ENCODE measurements at places on chromosomes 3 and 15.
A peak's percentile ranks its signal among the peaks of the same experiment; 100 is the strongest.

- DNase-seq, result no peak
Observed at GRCh38 chr3:36696799-36697198, 67.6 kb downstream of the DCLK3 start.

GRCh38 chr3:15801298-15801697 is 3.5 kb upstream of the ANKRD28 start:
- DNase-seq, result no peak

- DNase-seq, result no peak
Observed at GRCh38 chr3:79886204-79886603, 118.4 kb upstream of the ROBO1 start.

DNA sequence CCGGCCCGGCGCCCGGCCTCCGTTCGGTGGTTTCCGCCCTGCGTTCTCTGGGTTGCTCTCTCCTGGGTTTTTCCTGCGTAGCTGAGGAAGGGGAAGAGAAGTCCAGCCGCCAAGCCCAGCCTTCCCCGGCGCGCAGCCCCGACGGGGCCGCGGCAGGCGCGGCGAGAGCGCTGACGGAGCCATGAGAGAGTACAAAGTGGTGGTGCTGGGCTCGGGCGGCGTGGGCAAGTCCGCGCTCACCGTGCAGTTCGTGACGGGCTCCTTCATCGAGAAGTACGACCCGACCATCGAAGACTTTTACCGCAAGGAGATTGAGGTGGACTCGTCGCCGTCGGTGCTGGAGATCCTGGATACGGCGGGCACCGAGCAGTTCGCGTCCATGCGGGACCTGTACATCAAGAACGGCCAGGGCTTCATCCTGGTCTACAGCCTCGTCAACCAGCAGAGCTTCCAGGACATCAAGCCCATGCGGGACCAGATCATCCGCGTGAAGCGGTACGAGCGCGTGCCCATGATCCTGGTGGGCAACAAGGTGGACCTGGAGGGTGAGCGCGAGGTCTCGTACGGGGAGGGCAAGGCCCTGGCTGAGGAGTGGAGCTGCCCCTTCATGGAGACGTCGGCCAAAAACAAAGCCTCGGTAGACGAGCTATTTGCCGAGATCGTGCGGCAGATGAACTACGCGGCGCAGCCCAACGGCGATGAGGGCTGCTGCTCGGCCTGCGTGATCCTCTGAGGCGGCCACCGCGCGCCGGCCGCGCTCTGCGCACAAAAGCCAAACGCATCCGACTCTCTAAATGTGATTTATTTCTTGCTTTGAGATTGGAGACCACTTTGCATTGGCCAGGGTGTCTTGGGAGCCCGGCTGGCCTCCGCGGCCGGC is 727 bp downstream of the RAP2B start:
- peak; percentile 64 for DNase-seq

DNA sequence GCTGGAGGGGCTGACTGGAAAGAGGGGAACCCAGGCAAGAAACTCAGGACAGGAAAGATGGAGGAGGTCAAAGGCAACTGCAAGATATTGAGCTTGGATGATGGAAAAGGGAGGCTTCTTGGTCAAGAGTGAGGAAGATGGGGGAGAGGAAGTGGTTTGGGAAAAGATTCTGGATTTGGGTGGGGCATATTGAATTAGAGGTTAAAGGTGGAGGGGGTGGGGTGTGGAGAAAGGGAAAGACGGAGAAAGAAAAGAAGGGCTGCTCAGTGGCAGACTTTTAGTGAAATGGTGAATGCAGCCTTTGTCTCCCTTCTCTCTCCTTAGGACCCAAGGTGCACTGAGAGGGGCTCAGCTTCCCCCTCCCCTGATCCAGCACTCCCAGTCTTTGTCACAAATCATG is 655 bp upstream of the FAM3D start:
- no peak for DNase-seq

DNA sequence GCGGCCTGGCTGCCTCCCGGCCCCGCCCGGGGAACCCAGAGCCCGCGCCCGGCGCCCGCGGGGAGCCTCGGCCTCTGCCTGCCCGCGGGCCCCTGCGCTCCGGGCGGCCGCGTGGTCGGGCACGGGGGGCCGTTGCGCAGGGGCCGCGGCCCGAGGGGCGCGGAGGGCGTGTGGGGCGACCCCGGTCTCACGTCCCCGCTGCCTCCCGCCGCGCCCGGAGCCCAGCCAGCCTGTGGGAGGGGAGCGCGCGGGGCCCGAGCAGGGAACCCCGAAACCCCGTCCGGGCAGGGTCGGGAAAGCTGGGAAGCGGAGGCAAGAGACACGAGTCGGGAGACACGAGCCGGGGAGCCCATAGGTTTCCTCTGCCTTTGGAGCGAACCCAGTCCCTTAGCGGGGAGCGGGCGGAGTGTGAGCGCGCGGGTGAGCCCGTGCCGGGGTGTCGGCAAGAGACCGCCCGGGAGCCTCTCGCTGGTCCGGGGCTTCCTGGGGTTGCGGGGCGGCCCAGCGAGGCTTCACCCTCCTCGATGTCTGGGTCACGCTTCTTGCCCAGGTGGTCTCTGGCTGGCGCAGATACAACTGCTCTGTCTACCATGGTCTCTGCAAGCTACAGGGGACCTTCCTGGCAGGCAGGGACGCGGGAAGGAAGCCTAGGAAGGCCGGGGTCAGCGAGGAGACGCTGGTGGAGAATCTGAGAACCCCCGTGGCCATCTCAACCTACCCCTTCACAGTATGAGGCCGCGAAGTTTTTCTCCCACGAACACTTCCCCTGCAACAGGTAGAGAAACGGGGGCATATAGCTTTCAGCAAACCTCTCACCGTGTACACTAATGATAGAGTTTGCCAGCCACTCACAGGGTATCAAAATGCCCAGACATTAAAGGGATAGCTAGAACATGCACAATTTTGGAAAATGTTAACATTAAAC is 586 bp downstream of the LRRK1 start:
- DNase-seq, result peak; percentile 38

GRCh38 chr3:112459750-112460149 is 39.5 kb downstream of the BTLA start:
- no peak for DNase-seq

GRCh38 chr3:74287557-74287956 is 326.9 kb downstream of the CNTN3 start:
- no peak for DNase-seq

- DNase-seq, result peak; percentile 27
Observed at GRCh38 chr3:151379083-151379734, 5.3 kb downstream of the P2RY12 start.

- no peak for DNase-seq
Observed at GRCh38 chr15:39931615-39932014, 2.3 kb upstream of the EIF2AK4 start.

DNA sequence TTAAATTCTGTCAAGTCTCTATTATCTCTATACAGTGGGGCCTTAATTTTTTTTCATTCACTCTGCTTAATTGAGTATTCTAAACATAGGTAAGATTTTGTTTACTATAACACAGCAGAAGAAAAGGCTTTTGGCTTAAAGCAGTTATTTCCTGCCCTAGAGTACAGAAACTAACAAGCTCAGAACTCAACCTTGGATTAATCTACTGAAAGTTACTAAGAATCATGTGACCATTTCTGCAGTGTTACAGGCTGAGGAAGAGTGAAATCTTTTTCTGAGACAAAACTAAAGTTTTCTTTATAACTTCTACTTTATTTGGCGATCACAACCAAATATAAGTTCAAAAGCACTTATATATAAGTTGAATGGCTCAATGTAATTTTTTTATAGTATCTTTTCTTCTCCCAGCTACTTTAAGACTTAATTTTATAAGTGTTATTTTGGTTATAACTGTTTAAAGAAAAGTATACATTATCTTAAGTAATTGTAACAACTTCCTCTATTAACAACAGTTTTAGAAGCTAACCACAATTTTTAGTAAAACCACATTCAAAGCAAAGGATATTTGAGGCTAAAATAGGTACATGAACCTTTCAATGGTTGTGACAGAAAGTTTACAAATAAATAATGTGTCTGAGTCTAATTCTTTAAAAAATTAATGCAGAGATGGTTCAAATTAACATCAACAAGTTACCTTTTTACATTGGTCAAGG is 240.6 kb upstream of the NAALADL2 start:
- no peak for DNase-seq

GRCh38 chr3:25573386-25574171 is 91.1 kb downstream of the TOP2B start:
- no peak for DNase-seq

- no peak for DNase-seq
Observed at GRCh38 chr3:157868946-157869345, 237.3 kb downstream of the SHOX2 start.

GRCh38 chr15:90840954-90841353 is 27.4 kb upstream of the FURIN start:
- no peak for DNase-seq

DNA sequence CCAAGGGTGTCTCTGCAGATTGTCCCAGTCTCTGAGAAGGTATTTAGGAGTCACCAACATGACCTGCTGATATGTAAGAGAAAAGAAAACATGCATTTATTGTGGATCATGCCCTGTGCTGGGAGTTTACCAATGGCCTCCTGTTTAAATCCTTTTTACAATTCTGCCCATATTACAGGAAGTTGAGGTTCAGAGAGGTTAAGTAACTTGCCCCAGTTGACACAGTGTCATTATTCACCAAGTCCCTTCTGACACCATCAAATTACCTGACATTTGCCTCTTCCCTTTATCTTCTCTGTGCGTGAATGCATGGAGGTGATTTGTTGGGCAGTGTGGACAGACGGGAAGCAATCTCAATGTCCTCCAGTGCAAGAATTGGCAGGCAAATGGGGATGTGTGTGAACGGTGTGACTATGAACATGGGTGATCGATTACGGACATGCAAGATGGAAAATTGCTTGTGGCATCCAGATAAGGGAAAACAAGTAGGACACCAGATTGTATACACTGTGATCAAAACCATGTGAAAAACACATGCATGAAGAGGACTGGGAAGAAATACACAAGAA is 27.3 kb downstream of the ZNF710 start:
- DNase-seq, result no peak

- DNase-seq, result no peak
Observed at GRCh38 chr3:19074257-19074900, 73.9 kb upstream of the KCNH8 start.

GRCh38 chr3:48560648-48561018 is 2.9 kb downstream of the UCN2 start:
- DNase-seq, result no peak

DNA sequence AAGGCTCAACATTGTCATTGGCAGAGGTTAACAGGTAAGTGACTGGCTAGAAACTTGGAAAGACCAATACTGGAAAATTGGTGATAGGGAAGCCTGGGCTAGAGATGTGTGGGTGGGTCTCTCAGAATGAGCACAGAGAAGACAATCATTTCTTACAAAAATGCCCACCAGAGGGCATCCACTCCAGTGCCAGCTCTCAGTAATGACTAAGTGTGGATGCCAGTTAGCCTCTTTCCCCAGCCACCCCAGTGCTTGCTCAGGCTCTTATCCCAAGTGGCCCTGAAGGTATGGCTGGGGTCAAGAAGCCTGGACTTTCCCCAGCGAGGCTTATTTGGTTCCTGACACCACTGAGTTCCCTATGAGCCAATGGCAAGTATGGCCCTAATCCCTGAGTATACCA is 115.9 kb upstream of the ST8SIA2 start:
- DNase-seq, result peak; percentile 35

GRCh38 chr3:20245781-20246180 is 59.8 kb upstream of the SGO1 start:
- no peak for DNase-seq

DNA sequence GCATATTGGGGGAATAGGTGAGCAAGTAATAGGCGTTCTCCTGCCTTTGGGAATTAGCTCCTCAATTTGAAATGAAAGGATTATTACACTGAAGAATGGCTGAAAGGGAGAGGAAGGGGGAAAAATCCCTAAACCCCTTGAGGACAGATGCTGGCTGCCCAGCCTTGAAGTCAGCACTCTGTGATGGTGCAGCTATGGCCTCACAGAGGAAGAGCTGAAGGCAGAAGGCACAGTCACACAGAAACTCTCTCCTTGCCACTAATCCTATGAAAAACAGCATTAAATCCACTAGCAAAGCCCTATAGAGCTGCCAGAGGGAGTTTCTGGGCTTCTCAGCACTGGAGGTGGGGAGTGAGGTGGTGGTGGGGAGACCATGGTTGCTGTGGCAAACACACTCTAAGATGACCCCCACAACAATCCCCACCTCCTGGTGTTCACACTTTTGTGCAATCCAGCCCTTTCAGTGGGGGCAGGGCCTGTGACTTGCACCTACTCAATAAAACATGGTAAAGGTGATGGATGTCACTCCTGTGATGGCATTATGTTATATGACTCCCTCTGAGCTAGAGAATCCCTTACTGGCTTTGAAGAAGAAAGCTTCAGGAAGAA is 101.2 kb downstream of the RFTN1 start:
- no peak for DNase-seq

- no peak for DNase-seq
Observed at GRCh38 chr15:85588677-85589076, 206.0 kb downstream of the KLHL25 start.

- DNase-seq, result peak; percentile 70
Observed at GRCh38 chr3:71723452-71724170, 1.6 kb downstream of the EIF4E3 start.

- no peak for DNase-seq
Observed at GRCh38 chr15:58440158-58440910, 8.5 kb downstream of the LIPC start.

- no peak for DNase-seq
Observed at GRCh38 chr3:123084738-123085237, 18.0 kb downstream of the PDIA5 start.

- peak; percentile 17 for DNase-seq
Observed at GRCh38 chr15:41336549-41336948, 3.9 kb downstream of the NUSAP1 start.

GRCh38 chr3:45546716-45547701 is 47.5 kb upstream of the LIMD1 start:
- peak; percentile 75 for DNase-seq

DNA sequence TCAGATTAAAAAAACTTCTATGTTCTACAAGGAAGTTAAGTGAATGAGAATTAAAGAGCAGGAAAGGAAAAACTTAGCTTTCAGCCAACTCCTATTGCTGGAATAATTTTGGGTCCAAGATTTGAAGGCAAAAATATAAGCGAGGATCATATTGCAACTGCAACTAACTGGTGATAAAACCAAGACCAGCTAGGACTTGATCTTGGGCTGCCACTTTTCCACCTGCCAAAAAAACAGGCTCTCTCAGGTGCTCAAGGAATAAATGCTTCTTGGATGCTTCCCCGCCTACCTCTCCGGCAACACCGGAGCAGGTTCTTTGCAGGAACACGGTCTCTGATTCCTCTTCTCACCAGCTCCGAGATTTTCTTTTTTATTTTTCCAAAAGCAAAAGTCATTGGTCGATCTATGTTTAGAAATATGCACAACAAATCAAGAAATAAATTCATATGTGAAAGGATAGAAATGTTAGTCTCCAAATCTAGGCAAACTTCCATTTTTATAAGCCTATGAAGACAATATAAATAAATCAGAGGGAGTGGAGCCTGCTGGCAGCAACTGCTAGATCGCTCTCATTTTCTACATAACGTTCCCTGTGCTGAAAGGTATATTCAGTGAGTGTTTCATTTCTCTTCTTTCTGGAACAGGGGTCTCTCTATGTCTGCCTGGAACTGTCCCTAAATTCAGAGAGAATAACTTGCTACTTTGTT is 241.9 kb downstream of the NTRK3 start:
- DNase-seq, result no peak

DNA sequence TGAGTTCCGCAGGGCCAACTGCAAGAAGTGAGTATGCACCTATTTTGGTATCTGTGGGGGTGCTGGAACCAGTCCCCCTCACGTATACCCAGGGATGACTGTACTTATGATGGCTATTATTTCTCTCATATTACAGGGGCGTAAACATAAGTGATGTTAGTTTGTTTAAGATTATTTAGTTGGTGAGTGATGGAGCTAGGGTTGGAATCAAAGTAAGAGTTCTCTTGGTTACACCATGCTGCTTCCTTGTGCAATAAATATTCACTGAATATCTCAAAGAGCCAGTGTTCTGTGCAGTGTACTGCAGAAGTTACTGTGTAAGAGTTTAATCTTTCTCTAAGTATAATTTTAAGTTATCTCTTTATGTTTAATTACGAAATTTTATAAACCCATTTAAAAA is 12.8 kb upstream of the UTS2B start:
- DNase-seq, result no peak

All from activated CD4-positive, alpha-beta T cell treated with anti-CD3 and anti-CD28 coated beads for 36 hours (primary cell).